Activated naive CD4-positive, alpha-beta T cell treated with anti-CD3 and anti-CD28 coated beads for 36 hours (primary cell): ENCODE measurements at places on chromosomes 3 and 15. TPM values are rescaled to one million over a fixed set of nuclear protein-coding genes. Genes with fewer than 3 reads are reported as not detected.
A peak's percentile ranks its signal among the peaks of the same experiment; 100 is the strongest.

The STRIT1 gene
- total RNA-seq = not detected

The TMCO5A gene
- total RNA-seq = not detected

The GOLGA8G gene
- not detected for total RNA-seq

The LRRIQ4 gene
- 0.12 TPM for total RNA-seq

The SLC38A3 gene
- not detected for total RNA-seq

GRCh38 chr3:180062771-180063170 lies 26.0 kb upstream of the PEX5L start:
- no peak for DNase-seq

DNA sequence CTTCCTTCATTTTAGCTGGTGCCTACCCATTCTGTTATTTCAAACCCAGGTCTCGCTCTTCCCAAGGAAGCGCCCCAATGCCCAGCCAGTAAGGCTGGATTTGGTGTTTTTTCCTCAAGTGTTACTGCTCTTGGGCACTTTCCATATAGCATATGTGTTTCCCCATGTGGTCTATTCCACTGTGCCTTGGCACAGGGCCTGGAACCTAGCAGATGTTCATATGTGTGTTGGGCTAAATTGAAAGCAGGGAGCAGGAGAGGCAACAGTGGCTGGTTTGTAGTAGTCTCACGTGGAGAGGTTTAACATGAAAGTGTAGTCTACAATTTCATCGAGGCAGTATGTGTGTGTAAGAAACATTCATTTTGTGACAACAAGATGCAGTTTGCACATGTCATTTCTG lies 48.2 kb upstream of the TEX264 start:
- DNase-seq = no peak

- DNase-seq = no peak
These were observed 112.9 kb downstream of the ISL2 start for GRCh38 chr15:76449455-76449854.

GRCh38 chr3:46897829-46898320 lies 20.4 kb downstream of the PTH1R start:
- no peak for DNase-seq

- peak; percentile 12 for DNase-seq
These were observed 175.8 kb upstream of the STT3B start for GRCh38 chr3:31356941-31357340.

DNA sequence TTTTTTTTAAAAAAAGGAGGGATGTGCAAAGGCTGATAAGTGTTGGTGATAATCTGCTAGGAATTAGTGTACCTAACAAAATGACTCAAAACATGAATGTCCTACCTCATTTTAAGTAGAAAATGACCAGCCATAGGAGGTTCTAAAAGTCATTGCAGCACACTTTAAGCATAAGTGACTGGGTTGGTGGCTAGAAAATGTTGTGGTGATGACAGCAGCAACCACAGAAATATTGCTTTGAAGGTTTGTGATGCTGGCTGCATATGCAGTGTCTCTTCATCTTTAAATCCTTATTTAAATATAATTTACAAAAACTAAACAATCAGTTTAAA lies 55.2 kb downstream of the CMSS1 start:
- DNase-seq = peak; percentile 15

DNA sequence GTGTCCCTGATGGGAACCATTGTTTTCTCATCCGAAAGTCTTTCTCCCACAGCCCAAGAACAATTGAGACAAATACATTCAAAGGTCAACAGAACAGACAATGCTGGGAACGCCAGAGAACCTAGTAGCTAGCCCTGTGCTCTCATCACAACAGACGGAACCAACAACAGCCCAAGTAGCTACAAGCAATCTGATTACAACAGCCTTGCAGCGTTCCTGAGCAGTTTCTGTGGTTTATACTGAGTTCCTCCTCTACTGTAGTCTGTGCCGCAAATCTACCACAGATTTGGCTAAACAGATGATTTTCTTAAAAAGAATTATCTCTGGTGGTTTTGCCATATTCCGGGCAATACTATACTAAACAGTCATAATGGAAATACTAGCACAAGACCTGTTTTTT lies 435.6 kb downstream of the MECOM start:
- no peak for DNase-seq

- DNase-seq = no peak
These were observed 85.9 kb upstream of the PRR23E start for GRCh38 chr3:127107002-127107401.

- no peak for DNase-seq
These were observed 83.1 kb downstream of the DIPK2A start for GRCh38 chr3:144054766-144055165.

- DNase-seq = no peak
These were observed 132.1 kb downstream of the DOCK3 start for GRCh38 chr3:50806806-50807205.

DNA sequence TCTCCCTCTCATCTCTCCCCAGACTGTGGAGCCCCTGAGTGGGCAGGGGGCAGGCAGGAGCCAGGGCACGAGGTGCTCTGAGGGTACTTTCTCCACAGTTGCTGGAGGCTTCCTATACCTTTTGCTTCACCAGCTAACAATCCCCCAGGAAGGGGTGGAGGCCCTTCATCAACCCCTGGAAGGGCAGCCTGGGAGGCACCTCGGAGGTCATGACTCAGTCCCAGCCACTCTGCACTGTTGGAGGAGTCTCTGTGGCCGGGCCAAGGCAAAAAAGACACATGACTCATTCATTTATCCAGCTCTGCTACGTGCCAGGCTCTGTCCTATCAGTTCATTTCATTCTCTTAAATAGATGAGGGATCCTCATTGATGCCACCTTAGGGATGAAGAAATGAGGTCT lies 15.6 kb upstream of the KY start:
- DNase-seq = no peak

DNA sequence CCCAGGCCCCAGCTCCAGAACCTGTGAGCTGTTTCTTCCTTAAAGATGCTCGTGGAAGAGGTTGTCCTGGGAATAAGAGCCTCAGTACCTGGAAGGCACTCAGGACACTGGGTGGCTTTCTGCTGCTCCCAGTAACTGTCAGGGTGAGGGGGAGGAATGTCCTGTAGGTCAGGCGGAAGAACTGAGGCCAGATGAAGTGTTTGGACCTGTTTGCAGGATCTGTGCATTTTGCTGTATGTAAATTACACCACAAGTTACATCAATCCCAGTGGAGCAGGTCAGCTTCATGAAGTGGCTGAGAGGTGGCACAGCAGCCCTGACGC lies 27.1 kb downstream of the HDAC11 start:
- DNase-seq = no peak

DNA sequence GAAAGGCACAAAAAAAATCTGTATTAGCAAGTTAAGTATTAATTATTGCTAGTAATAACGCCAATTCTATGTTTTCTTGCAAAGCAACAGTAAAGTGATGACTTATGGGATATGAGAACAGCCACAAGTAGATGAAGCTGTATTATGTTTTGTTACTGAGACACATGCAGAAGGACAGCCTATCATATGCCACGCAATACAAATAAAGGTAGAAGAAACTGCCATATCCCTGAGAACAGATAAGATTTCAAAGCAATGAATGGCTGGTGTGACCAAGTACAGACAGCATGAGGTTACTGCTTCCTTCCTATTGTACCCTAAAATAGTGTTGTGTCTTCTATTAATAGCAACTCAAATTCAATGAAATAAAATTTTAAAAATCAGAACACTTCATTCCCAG lies 26.7 kb downstream of the STAG1 start:
- no peak for DNase-seq

- DNase-seq = no peak
These were observed 124.3 kb downstream of the LRIG1 start for GRCh38 chr3:66376568-66376967.

- DNase-seq = no peak
These were observed 195.6 kb downstream of the TCF12 start for GRCh38 chr15:57114070-57114469.

DNA sequence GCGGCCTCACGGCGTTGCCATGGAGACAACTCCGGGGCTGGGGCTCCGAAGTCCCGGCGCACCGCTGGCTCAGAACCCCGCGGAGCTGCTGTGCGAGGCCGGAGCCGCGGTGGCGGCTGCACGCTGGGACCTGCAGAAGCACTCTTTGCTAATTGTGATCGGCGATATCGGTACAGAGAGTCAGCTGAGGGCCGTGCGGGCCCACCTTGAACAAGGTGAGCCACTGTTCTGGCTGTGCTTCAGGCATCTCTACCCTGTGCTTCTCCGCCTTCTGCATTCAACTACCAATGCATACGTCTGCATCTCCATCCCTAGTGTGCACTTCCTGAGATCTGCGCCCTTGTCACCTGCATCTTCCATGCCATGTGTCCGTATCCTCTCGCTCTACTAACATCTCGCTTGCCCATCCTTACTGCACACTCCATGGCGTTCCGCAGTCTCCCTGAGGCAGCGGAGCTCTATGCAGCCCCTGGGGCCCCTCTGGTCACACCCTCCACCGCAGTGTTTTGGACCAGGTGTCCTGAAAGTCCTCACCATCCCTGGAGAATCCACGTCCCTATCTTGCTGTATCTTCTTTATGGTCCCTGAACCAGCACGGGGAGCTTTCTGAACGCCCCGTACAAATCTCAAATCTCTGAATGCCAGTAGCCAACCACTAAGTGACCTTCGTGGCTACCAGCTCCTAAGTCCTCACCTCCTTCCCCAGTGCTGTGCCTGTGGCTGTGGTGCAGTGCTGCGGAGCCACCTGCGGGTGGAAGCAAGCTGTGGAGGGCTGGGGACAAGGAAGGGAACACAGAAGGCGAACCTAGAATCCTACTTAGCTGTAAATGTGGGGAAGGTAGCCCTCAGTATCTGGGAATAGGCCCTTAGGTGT lies 6.2 kb upstream of the MAP1A start:
- peak; percentile 53 for DNase-seq

- DNase-seq = no peak
These were observed 30.8 kb downstream of the RTP4 start for GRCh38 chr3:187398955-187399354.

- DNase-seq = no peak
These were observed 587.6 kb upstream of the IL12A start for GRCh38 chr3:159401069-159401468.
